ENCODE measurements at places on chromosomes 1 and 21. TPM values are rescaled to one million over a fixed set of nuclear protein-coding genes. Genes with fewer than 3 reads are reported as not detected.

CYYR1 gene
- not detected for total RNA-seq

KCNC4 gene
- total RNA-seq: 11.4 TPM

IL22RA1 gene
- not detected for total RNA-seq

TIMM17A gene
- 66.6 TPM for total RNA-seq

DNA sequence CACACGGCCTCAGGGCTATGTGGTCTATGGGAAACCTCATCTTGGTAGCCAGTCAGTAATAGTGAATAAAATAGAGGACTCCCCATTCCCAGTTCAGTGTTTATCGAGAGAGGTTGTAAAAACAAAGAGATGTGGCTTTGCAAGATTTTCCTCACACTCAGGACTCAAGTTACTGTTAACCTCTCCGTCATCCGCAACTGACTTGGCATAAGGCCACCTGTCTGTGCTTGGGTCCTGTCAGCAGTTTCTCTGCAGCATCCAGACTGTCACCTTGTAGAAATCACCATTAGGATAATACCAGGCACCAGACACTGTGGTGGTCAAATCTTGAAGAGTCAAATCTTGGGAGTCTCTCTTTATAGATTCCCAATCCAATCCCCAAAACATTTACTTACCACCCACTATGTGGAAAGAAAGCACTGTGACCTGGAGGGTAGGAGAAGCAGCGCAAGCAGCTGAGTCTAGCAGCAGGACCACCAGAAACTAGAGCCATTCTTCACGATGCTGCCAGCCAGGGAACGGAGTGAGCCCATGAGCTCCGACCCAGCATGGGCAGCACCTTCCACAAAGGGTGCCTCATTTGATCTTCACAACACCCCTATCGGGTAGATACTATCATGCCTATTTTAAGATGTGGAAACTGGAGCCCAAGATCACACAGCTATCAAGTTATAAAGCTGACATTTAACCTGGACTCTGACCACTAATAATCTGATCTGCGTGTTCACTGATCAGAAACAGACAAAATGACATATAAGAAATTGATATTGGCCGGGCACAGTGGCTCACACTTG lies 5.6 kb upstream of the GPR25 start:
- DNase-seq: no peak

DNA sequence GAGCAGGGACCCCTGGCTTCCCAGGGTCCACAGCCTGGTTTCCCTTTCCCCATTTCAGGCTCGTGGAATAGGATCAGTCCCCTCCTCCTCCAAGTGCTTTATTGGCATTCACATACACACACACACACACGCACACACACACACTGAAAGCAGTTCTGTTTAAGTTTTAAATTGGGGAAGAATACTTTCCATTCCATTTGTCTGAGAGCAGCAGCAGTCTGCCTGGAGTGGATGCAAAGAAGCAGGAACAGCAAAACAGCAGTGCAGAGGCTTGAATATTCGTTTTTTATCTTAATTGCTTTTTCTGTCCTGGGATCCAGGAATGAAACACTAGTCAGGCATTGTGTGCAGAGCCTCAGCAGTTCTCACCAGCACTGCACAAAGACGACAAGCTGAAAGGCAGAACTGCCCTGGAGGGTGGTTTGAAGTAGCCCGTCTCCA lies 7.1 kb downstream of the CYB561D1 start:
- DNase-seq: no peak

DNA sequence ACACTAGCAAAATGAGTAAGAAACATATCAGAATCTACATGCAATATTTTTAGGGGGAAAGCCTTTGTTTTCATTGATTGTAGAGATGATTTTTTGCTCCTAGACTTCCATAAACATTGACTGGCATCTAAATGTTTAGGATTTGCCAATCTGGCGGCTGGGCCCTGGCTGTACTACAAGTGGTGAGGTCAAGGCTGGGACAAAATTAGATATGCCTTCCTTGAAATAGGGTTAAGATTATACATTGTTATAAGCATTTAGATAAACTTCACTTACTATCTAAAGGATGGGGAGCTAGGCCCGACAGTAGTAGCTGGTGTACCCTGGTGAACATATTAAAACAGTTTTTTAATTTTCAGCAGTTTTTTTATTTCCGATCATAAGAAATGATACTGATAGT lies 5.2 kb downstream of the NFIA start:
- DNase-seq: no peak

- no peak for DNase-seq
These were observed 65.4 kb downstream of the TAS1R2 start for GRCh38 chr1:18794051-18794450.

DNA sequence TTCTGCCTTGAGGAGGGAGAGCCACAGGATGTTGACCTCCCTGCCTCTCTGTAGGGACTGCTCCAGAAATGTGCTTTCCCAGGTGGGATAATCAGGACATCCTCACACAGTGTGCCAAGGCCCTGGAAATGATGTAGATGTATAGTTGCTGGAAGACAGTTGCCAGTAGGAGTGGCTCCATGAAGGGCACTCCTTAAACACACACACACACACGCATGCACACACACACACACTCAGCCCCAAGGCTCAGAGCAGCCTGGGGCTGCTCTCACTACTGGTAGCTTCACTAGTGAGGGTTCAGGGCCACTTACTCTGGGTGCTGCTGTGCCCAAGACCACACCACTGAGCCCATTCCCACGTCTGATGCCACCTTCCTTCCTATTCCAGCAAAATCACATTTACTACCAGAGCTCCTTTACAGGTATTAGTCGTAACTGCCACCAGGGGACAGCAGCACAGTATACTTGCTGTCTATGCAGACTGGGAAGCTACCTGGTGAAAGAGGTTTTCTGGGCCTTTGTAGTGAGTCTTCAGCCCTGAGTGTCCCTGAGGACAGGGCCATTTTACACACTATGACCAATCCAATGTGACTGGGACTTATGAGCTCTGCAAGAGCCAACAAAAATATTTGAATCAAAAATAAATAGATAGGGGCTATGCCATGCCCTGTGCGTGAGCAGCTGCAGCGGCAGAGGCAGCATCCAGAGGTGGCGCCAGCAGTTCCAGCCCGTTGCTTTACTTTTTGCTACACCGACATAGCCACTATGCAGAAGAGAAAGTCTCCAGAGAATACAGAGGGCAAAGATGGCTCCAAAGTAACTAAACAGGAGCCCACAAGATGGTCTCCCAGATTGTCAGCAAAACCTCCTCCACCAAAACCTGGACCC lies 15.0 kb downstream of the CRNN start:
- no peak for DNase-seq

DNA sequence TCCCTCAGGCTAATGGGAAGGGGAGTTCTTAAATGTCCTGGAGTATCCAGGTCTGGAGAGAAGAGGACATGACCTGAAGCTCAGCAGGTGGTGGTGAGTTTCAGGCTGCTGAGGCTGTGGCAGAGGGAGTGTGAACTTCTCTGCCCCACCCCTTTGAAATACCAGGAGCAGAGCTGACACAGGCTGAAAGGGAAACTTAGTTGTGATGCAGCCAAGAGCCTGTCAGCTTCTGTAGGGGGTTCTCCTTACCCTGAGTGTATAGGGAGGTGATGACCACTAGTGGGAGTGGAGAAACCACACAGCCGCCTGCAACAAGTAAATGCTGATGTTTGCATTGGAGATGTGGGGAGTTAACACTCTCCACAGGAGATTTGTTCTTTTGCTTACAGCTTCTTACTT lies 152.3 kb downstream of the FCRL5 start:
- no peak for DNase-seq

Data from CD8-positive, alpha-beta T cell (primary cell).